GM23338 (cell line): ENCODE measurements at places on chromosomes 1 and 21. TPM values are rescaled to one million over a fixed set of nuclear protein-coding genes. Genes with fewer than 3 reads are reported as not detected.

OR14K1 gene
- 0.31 TPM in 1 of 2 replicates, not detected in the other for total RNA-seq

PGLYRP3 gene
- total RNA-seq: not detected in 2 replicates

RBM11 gene
- 6.8 and 8.3 TPM in 2 replicates for total RNA-seq

S100A8 gene
- not detected in 2 replicates for total RNA-seq

RYR2 gene
- 6.7 and 10.0 TPM in 2 replicates for total RNA-seq

LAPTM5 gene
- not detected in 2 replicates for total RNA-seq

OVAAL gene
- total RNA-seq: not detected in 2 replicates

REG4 gene
- total RNA-seq: not detected in 2 replicates

KCNQ4 gene
- total RNA-seq: 2.9 and 3.0 TPM in 2 replicates

DRAM2 gene
- total RNA-seq: 45.9 and 74.6 TPM in 2 replicates

DENND1B gene
- 5.2 and 6.1 TPM in 2 replicates for total RNA-seq

TNNI3K gene
- not detected in 2 replicates for total RNA-seq

ATPAF1 gene
- 45.9 and 67.6 TPM in 2 replicates for total RNA-seq

NCAM2 gene
- total RNA-seq: 0.83 and 1.2 TPM in 2 replicates

SPRR3 gene
- total RNA-seq: not detected in 2 replicates

S100A5 gene
- not detected in 2 replicates for total RNA-seq
